Tibial nerve (tissue), 4 donors: ENCODE measurements at places on chromosomes 16 and 17. TPM values are rescaled to one million over a fixed set of nuclear protein-coding genes. Genes with fewer than 3 reads are reported as not detected.

DNA sequence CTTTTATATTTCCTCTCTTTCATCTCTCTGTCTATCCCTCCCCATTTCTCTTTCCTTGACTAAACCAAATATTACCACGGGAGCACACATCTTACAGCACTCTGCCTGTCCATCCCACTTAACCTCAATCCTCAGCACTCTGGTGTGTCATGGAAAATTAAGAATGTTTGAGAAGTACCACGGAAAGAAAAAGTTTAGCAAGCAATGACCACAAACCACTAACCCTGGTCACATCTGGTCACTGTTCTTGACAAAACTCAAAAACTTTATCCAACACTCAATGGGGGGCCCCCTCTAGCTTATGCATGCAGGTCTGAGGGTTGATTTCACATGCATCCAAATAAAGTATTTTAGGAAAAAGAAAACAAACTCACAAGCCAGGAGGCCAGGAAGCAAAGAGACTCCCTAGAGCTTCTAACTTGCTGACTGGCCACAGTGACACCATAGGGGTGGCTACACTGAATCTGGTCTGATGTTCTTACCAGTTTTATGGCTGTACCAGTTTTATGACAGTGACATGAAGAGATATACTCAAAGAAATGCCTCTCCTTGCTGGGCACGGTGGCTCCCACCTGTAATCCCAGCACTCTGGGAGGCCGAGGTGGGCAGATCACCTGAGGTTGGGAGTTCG lies 229.2 kb downstream of the STX8 start:
- DNase-seq = no peak

Gene PIGW
- total RNA-seq = 5.7 TPM

GRCh38 chr17:72143245-72143644 lies 22.4 kb downstream of the SOX9 start:
- DNase-seq = no peak

GRCh38 chr17:37772982-37773381 lies 28.1 kb upstream of the HNF1B start:
- DNase-seq = no peak

Gene ALOX12B
- not detected for total RNA-seq
